Renal pelvis (tissue), 12 donors: ENCODE measurements at places on chromosomes 1 and 21. TPM values are rescaled to one million over a fixed set of nuclear protein-coding genes. Genes with fewer than 3 reads are reported as not detected.

- DNase-seq: no peak
Observed at GRCh38 chr1:220798338-220798737, 11.6 kb downstream of the MTARC1 start.

GRCh38 chr1:1135339-1136136 lies 19.6 kb upstream of the C1orf159 start:
- no peak for DNase-seq

DNA sequence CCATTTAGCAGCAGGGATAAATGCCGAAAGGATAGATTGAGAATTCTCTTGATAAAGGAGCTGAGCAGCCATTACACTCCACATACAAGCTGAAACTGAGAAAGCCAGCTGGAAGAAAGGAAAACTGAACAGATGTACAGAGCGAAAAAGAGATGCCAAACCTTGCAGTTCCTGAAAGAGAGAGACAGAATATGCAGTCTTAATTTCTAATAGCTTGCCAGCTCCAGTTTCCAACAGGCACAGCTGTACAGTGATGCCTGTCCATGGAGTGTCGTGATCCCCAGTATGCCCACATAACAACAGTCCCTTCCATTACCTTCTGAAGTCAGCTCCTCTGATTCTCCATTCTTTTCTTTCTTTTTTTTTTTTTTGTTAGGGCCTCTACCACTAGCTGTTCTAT lies 22.7 kb downstream of the ABL2 start:
- no peak for DNase-seq

DNA sequence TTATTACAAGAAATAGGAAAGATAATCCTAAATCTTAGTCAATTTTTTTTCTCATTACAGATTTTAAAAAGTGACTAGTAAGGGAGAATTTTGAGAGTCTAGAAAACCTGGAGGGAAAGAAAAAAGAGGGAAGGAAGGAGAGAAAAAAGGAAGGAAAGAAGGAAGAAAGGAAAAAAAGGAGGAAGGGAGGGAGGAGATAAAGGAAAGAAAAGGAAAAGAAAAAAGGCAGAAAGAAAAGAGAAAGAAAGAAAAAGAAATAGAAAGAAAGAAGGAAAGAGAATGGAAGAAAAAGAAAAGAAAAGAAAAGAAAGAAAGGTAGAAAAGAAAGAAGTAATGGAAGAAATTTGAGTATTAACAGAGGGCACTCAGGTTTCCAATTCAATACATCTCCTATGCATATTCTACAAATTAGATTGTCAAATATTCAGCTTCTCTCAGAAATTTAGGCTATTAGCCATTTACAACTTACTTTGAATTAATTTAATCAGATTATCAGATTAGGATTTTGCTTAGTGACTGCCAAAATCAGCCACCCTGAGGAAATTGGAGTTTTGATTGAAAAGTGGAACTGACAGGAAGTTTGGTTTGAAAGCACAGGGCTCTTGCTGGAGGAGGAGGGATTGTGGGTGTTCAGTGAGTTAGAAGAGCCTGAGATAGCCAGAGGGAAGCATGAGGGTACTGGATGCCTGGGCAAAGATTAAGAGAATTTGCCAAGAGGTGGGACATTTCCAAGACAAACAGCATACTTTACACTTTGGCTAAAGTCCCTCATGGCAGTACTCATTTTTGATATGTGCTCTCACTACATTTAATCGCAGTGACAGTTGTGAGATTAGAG lies 677.8 kb downstream of the USP25 start:
- no peak for DNase-seq

The ANKRD45 gene
- 4.2 TPM for polyA plus RNA-seq

The MAP3K21 gene
- 43.1 TPM for polyA plus RNA-seq
